Suprapubic skin (tissue), 4 donors: ENCODE measurements at places on chromosomes 11 and 22. TPM values are rescaled to one million over a fixed set of nuclear protein-coding genes. Genes with fewer than 3 reads are reported as not detected.

The MRGPRG gene
- not detected for total RNA-seq

DNA sequence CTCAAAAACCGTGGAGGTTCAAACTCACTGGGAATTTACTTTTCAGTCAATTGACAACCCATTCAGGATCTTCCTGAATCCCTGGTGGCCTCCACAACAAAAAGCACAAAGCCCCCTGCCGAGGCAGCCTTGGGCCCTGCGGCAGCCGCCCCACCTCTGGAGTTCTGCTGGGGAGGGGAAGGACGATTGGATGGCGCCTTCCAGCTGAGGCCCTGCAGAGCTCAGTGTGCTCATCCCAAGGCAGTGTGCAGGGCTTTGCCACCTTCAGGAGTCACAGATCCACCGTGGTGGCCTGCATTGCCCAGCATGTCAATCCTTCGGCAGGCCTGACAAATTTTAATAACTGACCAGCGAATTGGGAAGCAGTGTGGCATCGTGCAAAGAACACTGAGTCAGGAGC lies 7.4 kb downstream of the ZFTA start:
- DNase-seq = no peak
- no peak overlapping the region for H3K27ac ChIP-seq
- H3K27me3 ChIP-seq = no peaks in the 10 kb centered on the region
- peaks cover 35% of the 10 kb centered on the region for H3K36me3 ChIP-seq
- no peak overlapping the region for H3K4me3 ChIP-seq

DNA sequence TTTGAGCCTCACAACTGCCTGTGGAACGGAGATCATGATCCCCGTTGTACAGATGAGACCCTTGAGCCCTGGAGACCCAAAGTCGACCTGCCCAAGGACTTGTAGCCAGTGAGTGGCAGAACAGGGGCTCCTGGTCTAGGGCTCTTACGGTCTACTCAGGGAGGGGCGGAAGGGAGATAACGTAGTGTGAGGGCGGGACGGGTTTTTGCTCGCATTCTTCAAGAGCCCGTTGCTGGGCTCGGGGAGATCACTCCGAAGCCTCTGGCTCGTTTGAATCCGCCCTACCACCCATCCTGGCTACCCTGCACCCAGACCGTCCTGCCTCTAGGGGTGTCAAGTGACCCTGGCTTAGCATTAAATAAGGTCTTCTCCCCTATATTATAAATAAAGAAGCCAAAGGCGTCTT lies 639 bp downstream of the CRY2 start:
- H3K36me3 ChIP-seq = no peaks in the 10 kb centered on the region
- H3K27me3 ChIP-seq = no peaks in the 10 kb centered on the region
- H3K4me1 ChIP-seq = peaks cover 70% of the 10 kb centered on the region
- DNase-seq = peak; percentile 86
- H3K27ac ChIP-seq = peak overlapping the region; percentile 99
- H3K4me3 ChIP-seq = peak overlapping the region; percentile 93

DNA sequence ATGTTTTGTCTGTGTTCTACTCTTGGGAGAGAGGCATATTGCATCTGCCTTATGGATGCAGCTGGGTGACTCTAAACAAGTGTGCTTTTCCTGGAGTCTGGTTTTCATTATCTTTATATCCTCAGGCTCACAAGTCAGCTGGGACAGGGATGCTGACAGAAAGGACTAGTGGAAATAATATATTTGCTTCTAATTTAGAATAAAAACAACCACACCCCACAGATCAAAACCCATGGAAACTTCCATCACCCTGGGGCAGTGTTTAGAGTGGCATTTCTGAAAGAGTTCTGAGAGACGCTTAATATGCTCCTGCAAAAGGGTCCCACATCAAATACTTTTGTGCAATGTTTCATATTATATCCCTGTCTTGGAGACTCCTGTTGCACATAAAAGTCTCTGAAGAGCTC lies 20.8 kb downstream of the KCNE3 start:
- no peaks in the 10 kb centered on the region for H3K27me3 ChIP-seq
- no peak overlapping the region for H3K4me3 ChIP-seq
- H3K36me3 ChIP-seq = no peaks in the 10 kb centered on the region
- peaks cover 25% of the 10 kb centered on the region for H3K4me1 ChIP-seq

- no peaks in the 10 kb centered on the region for H3K27me3 ChIP-seq
- no peaks in the 10 kb centered on the region for H3K36me3 ChIP-seq
- peaks cover 4% of the 10 kb centered on the region for H3K4me1 ChIP-seq
- no peak overlapping the region for H3K27ac ChIP-seq
These were observed 227.0 kb upstream of the POU2AF2 start for GRCh38 chr11:111018566-111018965.
